ENCODE measurements at places on chromosomes 1 and 21.

DNA sequence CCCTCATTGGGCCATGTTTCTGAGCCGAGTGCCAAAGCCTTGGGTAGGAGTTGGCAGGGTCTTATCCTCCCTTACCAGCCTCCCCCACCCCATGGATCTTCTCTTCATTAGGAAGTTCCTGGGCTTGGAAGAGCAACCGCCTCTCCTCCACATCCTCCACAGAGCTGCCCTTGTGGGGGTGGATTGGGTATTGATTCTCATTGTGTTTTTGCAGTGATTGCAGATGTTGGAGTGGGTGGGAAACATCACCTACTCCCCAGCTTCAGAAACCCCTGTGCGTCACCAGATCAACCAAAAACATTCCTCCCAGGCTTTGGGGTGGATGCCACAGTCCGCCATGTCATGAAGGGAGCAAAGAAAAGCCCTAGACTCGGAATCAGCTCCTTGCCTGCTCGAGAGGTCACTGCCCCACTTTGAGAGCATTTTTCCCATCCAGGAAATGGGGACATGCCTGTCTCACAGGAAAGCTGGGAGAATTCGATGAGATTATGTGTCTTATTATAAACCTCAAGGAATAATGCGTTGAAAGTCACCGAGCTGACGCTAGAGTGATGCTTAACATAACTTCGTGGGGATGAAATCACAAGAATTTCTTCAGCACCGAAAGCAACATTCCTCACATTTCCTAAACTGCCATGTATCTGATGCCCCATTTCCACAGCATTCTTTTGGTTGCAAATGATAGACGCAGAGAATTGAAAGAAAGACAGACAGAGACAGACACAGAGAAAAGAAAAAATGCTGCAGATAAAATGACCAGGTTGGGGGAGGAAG, 44.7 kb upstream of the ZBTB40 start:
- DNase-seq, result no peak

- DNase-seq, result no peak
Observed at GRCh38 chr1:81409262-81409661, 391.5 kb upstream of the ADGRL2 start.

DNA sequence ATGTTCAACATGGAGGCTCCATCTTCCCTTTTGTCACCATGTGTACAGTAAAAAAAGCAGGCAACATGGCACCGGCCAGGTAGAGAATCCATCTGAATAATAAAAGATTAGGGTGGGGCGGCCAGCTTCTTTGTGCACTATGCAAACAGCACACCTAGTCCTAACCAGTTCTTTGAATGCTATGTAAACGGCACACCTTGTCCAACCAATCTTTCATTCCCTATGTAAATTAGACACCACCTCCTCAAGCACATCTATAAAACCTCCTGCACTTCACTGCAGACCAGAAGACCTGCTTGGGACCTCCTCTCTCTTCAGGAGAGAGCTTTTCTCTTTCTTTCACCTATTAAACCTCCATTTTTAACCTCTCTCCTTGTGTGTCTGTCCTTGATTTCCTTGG, 28.2 kb downstream of the TFB2M start:
- DNase-seq, result no peak

DNA sequence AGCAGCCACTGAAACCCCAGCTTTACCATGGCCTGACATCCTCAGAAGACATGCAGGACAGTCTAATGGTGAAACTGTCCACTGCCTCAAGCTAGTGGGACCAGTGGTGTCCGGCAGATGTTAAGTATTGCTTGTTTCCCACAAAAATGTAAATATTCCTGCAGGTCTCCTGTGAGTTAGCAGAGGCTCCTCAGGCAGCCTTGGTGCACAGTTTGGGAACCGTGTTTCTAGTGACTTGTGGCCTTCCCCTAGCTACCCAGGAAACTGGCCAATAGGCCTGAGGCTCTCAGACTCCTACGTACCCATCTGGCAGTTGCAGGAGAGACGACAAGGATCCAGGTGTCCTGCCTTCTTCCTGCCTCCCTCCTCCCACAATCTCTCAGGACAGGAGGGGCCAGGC, 142.4 kb downstream of the CAMTA1 start:
- DNase-seq, result no peak

- no peak for DNase-seq
Observed at GRCh38 chr1:114192328-114192727, 38.7 kb upstream of the SYT6 start.

Measured in activated T-helper 1 cell treated with anti-CD3 and anti-CD28 coated beads, Interleukin-12 subunit alpha, Interleukin-12 subunit beta, Interleukin-2, Interleukin-4 antibody, amounts not matched to agents 30 ng/mL and 10 ng/mL and 1 ng/mL, durations not matched to agents 14 hours and 24 hours and 36 hours (primary cell).